H1 (cell line): ENCODE measurements at places on chromosomes 12 and 14.

DNA sequence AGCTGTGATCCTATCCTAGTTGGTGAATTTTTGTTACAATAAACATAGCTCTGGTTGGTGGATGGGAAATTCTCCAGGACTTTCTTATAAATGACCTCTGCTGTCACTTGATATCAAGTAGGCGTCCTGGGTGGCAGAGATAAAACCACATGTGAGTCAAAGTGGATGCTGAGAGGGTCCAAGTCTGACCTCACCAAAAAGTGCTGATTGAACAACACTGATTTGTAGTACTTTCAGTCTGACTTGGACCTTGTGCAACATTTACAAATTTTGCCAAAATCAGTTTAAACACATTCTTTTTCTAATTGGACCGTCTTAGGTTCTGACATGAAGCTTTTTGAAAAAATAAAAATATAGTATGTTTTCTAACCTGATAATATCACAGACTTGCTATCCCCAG is 585.6 kb downstream of the GALC start:
- no peak for DNase-seq
- no peaks in the 10 kb centered on the region; the same call in 1 of the 2 replicates for H3K4me1 ChIP-seq
- H3K27ac ChIP-seq = no peak overlapping the region
- H3K36me3 ChIP-seq = no peaks in the 10 kb centered on the region
- H3K4me3 ChIP-seq = no peak overlapping the region

DNA sequence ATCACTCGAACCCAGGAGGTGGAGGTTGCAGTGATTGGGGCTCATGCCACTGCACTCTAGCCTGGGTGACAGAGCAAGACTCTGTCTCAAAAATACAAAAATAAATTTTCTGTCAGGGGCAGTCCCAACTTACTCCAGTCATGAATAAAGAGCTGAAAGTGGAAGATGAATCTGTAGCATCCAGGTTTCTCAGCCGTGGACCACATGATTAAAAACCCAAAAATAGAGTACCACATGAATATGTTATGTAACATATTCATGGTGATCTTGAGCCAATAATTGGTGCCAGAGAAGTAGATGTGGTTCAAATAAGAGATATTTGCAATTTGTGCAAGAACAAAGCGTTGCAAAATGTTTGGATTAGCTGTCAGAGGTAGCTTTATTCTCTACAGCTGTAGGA is 23.1 kb downstream of the SPIC start:
- no peak overlapping the region for H3K27ac ChIP-seq
- no peaks in the 10 kb centered on the region for H3K4me1 ChIP-seq
- DNase-seq = no peak

DNA sequence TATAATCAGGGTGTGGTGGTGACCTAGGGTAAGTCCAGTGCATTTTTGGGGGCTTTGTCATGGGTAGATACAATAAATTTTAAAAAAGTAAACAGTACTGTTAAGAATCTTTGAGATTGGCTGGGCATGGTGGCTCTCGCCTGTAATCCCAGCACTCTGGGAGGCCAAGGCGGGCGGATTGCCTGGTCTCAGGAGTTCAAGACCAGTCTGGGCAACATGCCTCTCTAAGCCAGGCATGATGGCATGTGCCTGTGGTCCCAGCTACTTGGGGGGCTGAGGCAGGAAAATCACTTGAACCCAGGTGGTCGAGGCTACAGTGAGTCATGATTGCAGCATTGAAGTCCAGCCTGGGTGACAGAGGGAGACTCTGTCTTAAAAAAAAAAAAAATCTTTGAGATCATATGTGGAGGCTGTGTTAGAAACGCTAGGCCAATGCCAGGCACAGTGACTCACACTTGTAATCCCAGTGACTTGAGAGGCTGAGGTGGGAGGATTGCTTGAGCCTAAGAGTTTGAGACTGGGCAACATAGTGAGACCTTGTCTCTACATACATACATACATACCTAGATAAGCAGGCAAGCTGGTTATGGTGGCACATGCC is 67.7 kb downstream of the PRKCH start:
- DNase-seq = no peak
- H3K27ac ChIP-seq = no peak overlapping the region
- H3K27me3 ChIP-seq = no peaks in the 10 kb centered on the region
- no peaks in the 10 kb centered on the region; the same call in 1 of the 2 replicates for H3K36me3 ChIP-seq
- H3K4me3 ChIP-seq = no peak overlapping the region

DNA sequence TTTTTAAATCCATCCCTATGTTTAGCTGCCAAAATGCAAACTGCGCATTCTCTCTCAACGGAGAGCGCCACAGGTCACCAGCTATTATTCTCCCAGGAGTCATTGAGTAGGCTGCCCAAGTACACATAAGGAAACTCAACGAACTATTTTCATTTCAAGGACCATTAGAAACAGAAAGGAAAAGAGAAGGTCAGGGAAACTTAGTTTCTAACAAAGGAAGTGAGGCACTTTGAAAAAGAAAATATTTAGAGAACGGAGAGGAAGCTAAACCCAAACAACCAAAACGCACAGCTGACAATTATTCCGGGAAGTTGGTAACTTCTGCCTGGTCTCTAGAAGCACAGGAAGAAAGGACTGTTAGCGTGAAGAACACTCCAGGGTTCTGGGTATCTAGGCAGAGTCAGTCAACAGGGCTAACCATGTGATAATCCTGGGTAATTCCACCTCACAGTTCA is 23.5 kb downstream of the GPHB5 start:
- H3K4me1 ChIP-seq = peaks cover 3% of the 10 kb centered on the region
- H3K36me3 ChIP-seq = no peaks in the 10 kb centered on the region
- H3K4me3 ChIP-seq = no peak overlapping the region
- DNase-seq = no peak
- H3K27me3 ChIP-seq = no peaks in the 10 kb centered on the region

DNA sequence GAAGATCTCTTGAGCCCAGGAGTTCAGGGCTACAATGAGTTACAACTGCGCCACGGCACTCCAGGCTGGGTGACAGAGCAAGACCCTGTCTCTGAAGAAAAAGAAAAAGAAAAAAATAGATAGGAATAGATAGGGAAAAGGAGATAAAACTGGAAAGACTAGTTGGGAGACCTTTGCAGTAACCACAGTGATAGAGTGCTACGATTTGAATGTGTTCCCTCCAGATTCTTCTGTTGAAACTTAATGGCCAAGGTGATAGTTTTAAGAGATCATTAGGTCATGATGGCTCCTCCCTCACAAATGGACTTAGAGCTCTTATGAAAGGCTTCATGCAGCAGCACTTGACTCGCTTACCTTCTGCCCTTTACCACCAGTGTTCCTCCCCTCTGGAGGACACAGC is 13.5 kb upstream of the ATF1 start:
- no peak for DNase-seq
- H3K27ac ChIP-seq = no peak overlapping the region

- H3K27me3 ChIP-seq = no peaks in the 10 kb centered on the region
- H3K27ac ChIP-seq = no peak overlapping the region
- DNase-seq = no peak
- H3K4me3 ChIP-seq = no peak overlapping the region
- peaks cover 18% of the 10 kb centered on the region for H3K4me1 ChIP-seq
- no peaks in the 10 kb centered on the region for H3K36me3 ChIP-seq
Measured at GRCh38 chr12:106914796-106915634, 40.7 kb upstream of the TMEM263 start.
